ENCODE measurements at places on chromosomes 12 and 14.

- no peak for DNase-seq
These were observed 37.4 kb downstream of the SUSD6 start for GRCh38 chr14:69648480-69649451.

DNA sequence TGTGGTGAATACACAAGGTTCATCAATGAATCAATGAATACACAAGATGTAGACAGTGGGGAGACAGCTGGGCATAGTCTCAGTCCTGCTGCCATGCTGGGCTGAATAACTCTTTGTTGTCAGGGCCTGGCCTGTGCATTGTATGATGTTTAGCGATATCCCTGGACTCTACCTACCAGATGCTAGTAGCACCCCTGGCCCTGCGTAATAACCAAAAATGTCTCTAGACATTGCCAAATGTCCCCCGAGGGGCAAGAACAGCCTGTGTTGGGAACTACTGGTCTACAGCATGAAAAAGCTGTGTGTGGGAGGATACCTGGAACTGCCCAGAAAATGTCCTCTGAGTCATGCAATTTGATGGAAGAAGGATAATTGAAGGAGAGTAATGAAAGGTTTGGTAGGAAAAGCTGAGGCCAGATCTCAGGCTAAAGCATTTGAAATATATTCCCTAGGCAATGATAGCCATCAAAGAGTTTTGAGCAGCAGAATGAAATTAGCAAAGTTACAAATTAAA is 128.2 kb downstream of the TMEM30B start:
- no peak for DNase-seq

DNA sequence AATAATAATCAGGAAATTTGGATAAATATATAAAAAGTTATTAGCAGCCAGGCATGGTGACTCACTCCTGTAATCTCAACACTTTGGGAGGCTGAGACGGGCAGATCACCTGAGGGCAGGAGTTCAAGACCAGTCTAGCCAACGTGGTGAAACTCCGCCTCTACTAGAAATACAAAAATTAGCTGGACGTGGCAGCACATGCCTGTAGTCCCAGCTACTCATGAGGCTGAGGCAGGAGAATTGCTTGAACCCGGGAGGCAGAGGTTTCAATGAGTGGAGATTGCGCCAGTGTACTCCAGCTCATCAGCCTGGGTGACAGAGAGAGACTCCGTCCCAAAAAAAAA is 64.5 kb downstream of the SYT1 start:
- DNase-seq, result no peak

DNA sequence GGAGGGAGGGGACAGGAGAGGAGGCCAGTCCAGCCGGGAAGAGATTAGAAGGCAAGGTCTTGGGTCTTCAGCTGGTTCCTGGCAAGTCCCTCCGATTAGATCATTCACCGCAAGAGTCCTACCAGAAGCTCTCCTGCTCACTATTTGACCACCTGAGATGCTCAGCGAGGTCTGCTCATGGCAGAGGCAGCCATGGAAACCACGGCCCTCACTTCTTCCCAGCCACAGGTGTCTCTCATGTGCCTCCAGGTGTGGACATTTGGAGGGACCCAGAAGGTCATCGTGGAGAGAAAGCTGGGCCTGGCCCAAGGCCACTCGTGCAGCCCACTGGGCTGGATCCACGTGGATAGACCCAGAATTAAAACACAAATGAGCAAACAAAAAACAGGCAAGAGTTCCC is 99.5 kb downstream of the DICER1 start:
- no peak for DNase-seq

GRCh38 chr12:108618079-108618952 is 15.4 kb downstream of the SELPLG start:
- DNase-seq, result no peak

Measured in activated CD8-positive, alpha-beta memory T cell treated with anti-CD3 and anti-CD28 coated beads for 4 hours (primary cell).